ENCODE measurements at places on chromosomes 5 and 9. TPM values are rescaled to one million over a fixed set of nuclear protein-coding genes. Genes with fewer than 3 reads are reported as not detected.

The SLC36A2 gene
- polyA plus RNA-seq = not detected

The RPS23 gene
- 447 TPM for polyA plus RNA-seq

The GABBR2 gene
- polyA plus RNA-seq = 0.03 TPM

The PITX1 gene
- polyA plus RNA-seq = not detected

The IFNA21 gene
- not detected for polyA plus RNA-seq

The DDX31 gene
- 5.0 TPM for polyA plus RNA-seq

The C5 gene
- polyA plus RNA-seq = 266 TPM
